Daoy (cell line): ENCODE measurements at places on chromosomes 6 and 20. TPM values are rescaled to one million over a fixed set of nuclear protein-coding genes. Genes with fewer than 3 reads are reported as not detected.

GRCh38 chr6:158124288-158124687 lies 43.8 kb downstream of the SERAC1 start:
- DNase-seq: no peak

GRCh38 chr6:90490030-90490716 lies 96.7 kb downstream of the MAP3K7 start:
- no peak for DNase-seq

GRCh38 chr20:3755814-3756480 lies 11.6 kb downstream of the ADISSP start:
- no peak for DNase-seq

GRCh38 chr6:158909938-158910337 lies 90.1 kb downstream of the RSPH3 start:
- no peak for DNase-seq

The SCRT2 gene
- total RNA-seq: not detected in 2 replicates

GRCh38 chr6:166381381-166381732 lies 1.4 kb downstream of the MPC1 start:
- no peak for DNase-seq
